Thymus (tissue), 14 donors: ENCODE measurements at places on chromosomes 7 and 10.
A peak's percentile ranks its signal among the peaks of the same experiment; 100 is the strongest.

DNA sequence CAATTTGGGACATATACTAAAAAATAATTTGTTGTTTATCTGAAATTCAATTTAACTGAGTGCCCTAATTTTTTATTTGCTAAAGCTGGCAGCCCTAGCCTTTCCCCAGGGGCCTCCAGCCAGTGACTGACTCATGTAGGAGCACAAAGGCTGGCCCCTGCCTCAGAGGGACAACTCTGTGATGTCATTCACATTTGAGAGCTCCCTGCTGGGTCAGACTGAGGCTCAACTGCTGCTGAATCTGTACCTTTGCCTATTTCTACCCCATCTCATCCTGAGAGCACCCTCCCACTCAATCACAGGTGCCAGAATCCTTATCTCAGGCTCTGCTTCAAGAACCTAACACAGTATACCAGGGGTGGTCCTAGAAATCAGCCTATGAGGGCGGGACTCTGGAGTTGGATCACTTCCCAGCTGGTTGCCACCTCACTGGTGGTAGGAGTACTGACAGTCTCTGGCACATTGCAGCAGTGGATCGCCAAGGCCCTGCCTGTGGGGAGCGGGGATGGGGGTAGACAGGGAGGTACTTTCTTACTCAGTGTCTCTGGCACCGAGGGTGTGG, 11.6 kb downstream of the GCK start:
- no peak for DNase-seq

DNA sequence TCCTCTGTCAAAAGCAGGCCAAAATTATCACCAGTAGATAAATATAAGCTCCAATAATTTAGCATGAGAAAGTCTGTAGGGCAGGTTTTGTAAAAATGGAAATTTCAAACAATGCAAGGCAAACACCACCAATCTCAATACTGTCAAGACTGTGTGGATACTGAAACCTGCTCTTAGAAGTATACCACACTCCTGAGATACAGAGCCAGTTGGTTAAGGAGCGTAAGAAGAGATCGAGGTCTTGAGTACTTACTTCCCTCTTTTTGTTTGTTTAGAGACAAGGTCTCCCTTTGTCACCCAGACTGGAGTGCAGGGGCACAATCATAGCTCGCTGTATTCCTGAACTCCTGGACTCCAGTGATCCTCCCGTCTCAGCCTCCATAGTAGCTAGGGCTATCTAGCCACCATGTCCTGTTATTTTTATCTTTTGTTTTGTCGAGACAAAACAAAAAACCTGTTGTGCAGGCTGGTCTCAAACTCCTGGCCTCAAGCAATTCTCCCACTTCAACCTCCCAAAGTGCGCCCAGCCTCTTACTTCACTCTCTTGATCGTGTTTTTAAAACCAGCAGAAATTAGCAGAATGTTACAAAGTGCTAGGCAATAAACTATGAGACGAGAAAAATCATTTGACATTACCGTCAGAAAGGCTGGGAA, 205.7 kb downstream of the PARD3 start:
- no peak for DNase-seq

GRCh38 chr10:95742485-95742884, 13.5 kb upstream of the ENTPD1 start:
- no peak for DNase-seq

GRCh38 chr7:41732843-41733306, 30.0 kb upstream of the INHBA start:
- DNase-seq, result no peak

- DNase-seq, result no peak
Observed at GRCh38 chr7:132956556-132956955, 125.3 kb downstream of the CHCHD3 start.

DNA sequence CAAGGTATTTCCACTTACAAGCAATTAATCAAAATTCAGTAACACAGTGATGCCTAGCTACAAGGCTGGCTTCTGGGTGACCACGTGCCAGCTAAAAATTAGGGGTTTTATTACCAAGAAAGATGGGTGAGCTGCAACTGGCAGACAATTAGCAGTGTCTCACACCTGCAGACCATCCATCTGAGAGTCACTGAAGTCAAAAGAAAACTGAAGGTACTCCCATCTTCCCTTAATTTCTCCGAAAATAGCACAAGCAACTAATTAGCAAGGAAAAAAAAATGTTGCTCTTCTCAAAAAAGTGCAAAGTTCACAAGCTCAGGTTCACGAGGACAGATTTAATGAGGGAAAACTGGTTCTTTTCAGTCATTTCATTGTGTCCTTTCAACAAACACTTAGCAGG, 28.4 kb downstream of the RSU1 start:
- no peak for DNase-seq

DNA sequence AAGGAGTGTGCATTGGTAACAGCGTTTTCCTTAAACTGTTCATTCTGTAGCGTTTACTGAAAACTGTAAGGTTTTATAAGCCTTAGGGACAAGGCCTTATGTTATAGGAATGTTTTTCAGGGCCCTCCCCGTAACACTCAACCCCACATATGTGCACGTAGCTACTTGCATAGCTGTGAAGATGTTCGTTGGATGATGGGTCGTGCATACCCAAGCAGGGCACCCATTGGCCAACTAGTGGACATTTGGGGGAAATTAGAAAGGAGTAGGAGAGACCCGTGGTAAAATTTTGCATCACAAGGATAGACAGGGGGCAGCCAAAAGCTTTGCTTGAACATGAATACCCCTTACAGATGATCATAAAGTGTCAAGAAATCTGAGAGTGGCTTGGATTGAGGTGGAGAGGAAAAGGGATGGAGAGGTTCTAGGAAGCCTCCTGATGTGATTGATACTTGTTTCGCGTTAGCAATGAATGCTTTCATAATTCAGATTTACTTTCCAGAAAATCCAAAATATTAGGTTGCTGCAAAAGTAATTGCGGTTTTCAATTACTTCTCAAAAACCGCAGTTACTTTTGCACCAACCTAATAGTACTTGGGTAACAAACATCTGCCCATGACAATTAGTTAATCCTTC, 878 bp downstream of the SEC61A2 start:
- peak; percentile 66 for DNase-seq

DNA sequence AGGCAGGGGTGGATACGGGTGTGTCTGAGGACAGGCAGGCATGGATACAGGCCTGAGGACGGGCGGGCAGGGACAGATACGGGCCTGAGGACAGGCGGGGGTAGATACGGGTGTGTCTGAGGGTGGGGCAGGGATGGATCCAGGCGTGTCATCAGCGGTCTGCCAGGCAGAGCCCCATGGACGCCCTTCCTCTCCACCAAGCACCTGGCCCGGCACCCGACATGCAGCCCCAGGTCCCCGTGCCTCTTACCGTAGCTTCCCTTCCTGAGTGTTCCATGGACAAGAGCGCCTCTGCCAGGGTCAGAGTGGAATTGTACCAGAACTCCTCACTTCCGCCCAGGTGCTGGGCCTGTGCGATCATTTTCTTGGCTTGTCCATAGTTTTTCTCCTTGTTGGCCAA, 74.6 kb upstream of the NKX6-2 start:
- no peak for DNase-seq

DNA sequence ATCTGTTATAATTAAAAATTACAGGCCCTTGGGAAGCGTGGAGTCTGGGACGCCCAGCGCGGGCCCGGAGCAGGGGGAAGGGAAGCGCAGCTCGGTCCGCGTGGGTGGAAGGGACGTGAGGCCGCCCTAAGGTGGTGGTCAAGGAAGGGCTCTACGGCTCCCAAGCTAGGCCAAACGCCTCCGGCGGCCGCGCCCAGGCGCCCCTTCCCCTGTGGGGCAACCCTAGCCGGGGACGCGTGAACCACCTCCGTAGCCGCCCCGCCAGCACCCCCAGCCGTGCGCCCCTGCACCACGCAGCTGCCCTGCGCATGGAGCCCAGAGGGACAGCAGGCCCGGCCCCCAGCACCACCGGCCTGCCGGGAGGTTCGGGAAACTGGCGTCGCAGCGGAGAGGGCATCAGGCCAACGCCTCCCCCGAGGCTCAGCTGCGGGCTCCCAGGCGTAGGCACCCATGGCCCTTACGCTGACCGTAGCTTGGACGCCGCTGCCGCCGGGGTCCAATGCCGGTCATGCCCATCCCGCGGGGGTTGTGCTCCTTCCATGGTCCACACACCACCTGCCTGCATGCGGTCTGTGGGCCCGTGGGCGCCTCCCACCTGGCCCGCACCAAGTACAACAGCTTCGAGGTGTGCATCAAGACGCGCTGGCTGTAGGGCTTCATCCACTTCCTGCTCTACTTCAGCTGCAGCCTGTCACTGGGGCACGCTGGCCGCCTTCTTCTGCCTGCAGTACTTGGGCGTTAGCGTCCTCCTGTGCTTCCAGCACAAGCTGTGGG, 166.7 kb downstream of the SEPTIN7 start:
- no peak for DNase-seq

DNA sequence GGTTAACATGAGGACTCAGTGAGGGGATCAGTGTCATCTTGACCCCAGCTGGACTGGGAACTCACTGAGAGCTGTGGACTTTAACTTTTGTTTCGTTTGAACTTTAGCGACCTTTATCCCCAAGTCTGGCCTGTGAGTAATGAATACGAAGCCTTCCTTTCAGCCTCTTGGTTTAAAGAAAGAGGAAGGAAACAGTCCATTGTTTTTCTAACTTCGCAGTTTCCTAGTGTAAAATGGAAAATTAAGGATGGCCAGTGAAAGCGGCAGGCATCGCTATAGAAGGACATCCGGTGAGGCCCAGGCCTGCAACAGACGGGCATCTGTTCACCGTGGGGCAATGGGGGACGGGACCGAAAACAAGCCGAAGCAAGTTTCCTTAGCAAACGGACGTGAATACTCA, 44.1 kb upstream of the ADO start:
- no peak for DNase-seq

- DNase-seq, result no peak
Observed at GRCh38 chr10:84539216-84539615, 210.8 kb downstream of the CCSER2 start.

DNA sequence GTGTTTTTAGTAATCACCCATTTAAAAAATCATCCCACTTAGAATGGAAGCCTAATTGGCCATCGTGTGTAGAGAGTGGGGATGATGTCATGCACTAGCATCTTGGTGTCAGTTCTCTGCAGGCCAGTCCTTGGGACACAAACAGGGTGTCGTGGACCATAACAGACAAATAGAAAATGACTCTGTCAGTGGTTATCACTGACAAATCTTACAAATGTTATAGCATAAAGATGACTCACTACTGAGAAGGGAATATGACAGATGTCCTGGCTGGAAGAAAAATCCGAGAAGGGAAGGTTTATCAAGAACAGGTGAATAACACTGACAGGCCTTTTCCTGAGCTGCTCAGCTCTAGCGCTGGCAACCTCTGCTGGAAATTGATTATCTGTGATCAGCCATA, 10.6 kb downstream of the CABCOCO1 start:
- no peak for DNase-seq

- no peak for DNase-seq
Observed at GRCh38 chr7:148929176-148929575, 45.1 kb upstream of the EZH2 start.

GRCh38 chr7:98284335-98285036, 3.0 kb downstream of the BRI3 start:
- no peak for DNase-seq

- DNase-seq, result no peak
Observed at GRCh38 chr10:46236941-46237681, 49.7 kb upstream of the ANTXRL start.

- DNase-seq, result no peak
Observed at GRCh38 chr10:132624061-132624846, 86.7 kb downstream of the INPP5A start.

DNA sequence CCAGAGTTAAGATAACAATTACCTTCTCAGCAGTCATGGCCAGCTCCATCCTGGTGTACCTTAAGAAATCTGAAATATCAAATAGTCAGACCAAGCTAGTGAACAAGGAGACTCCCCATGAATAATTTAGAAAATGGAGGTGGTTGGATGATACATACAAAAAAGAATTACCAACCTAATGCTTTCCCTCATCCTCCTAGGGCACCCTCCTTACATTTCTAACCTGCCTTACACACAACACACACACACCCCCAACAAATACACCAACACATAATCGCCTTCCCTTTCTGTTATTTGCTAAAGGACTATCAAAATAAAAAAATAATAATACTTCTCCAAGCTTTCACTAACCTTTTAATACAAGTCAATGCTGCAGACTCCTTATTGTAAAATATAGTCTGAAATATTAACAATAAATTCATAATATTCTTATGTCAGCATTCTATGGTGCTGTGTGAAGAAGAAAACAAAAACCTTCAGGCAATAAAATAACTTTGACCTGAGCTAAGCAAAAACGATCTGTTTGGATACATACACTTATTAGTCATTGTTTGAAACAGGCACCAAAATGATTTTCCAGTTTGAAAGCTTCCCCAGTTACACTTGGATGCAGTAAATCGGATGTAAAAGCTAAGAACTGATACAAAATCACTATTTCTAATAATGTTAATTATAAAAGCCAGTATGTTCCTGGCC, 3.4 kb downstream of the TWIST1 start:
- no peak for DNase-seq

- DNase-seq, result no peak
Observed at GRCh38 chr10:125144693-125145623, 15.4 kb downstream of the CTBP2 start.

DNA sequence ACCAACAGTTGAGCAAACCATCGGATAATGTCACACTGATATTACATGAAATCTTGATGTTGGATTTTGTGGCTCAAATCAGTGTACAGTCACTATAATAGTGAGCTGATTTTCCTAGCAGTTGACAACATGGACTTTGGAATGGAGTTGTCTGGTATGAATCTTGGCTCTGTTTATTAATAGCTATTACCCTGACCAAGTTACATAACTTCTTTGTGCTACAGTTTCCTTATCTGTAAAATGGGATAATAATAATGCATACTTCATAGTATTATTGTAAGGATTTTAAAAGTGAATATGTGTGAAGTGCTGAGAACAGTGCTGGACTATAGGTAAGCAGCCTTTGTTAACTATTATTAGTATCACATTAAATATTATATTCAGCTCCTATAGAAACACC, 26.1 kb upstream of the ANLN start:
- no peak for DNase-seq

- DNase-seq, result peak; percentile 64
Observed at GRCh38 chr10:102413053-102413705, 5.4 kb downstream of the PSD start.

- no peak for DNase-seq
Observed at GRCh38 chr10:124911124-124912067, 30.5 kb upstream of the ZRANB1 start.

- DNase-seq, result no peak
Observed at GRCh38 chr10:61406242-61406641, 46.9 kb downstream of the TMEM26 start.

GRCh38 chr10:32259551-32259950, 87.4 kb downstream of the EPC1 start:
- no peak for DNase-seq
